ENCODE measurements at places on chromosomes 1 and 21. TPM values are rescaled to one million over a fixed set of nuclear protein-coding genes. Genes with fewer than 3 reads are reported as not detected.

DNA sequence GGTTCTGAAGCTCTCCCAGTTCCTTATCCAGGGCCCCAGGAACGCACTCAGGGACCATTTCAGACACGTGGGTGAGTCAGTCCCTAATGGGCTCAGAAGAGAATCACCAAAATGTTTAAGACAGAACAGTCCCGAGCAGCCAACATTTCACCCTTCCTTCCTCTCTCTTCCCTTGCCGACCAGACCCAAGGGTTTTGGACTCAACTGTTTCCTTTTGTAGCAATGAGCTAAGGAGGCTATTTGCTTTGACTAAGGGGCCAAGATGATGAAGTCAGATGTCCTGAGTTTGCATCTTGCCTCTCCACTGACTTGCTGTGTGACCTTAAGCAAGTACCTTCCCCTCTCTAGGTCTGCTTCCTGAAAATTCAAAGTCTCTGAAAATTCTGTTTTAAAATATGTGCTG lies 472.3 kb upstream of the VAMP3 start:
- no peak overlapping the region for H3K27ac ChIP-seq
- H3K4me3 ChIP-seq, result no peak overlapping the region
- no peaks in the 10 kb centered on the region for H3K4me1 ChIP-seq
- peaks cover 2% of the 10 kb centered on the region for H3K27me3 ChIP-seq
- H3K36me3 ChIP-seq, result no peaks in the 10 kb centered on the region
- no peak for DNase-seq

DNA sequence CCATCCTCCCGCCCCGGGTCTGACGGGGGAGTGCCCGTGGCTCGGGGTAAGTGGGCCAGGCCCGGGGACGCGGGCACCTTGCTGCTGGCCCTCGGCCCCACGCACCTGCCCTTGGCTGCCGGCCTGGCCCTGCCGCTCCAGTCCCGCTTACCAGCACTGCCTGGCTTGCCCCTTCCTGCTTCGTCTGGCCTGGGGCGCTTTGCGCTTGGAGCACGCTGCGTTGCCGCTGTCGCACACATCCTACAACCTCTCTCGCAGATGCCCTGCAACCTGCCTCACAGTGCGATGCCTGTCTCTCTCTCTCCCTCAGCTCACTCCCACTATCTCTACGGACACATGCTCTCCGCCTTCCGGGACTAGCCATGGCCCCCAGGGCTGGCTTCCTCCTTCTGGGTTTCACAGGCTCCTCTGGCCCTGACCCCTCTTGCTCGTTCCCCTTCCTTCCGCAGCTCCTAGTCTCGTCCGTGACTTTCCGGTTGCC lies 9.7 kb downstream of the MYOG start:
- H3K27me3 ChIP-seq, result peaks cover 14% of the 10 kb centered on the region
- no peak overlapping the region for H3K27ac ChIP-seq
- no peak overlapping the region for H3K4me3 ChIP-seq
- DNase-seq, result no peak

DNA sequence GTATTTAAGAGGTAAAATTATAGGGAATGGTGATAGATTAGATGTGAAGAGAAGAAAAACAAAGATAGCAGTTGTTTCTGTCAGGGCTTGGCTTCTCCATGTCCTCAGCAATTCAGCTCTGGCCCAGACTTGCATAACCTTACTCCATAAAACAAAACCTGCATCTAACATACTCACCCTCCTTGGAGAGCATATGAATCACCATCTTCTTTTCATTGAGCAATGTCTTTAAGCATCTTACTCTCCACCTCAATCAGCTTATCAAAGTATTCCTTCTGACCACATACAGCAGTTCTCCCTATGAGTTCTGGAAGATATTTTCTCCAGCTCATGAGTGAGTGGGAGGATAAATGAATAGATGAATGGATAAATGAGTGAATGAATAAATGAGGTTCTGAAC lies 49.0 kb downstream of the RAB3B start:
- H3K4me3 ChIP-seq, result no peak overlapping the region
- no peaks in the 10 kb centered on the region for H3K27me3 ChIP-seq
- no peaks in the 10 kb centered on the region for H3K4me1 ChIP-seq
- H3K36me3 ChIP-seq, result no peaks in the 10 kb centered on the region
- H3K27ac ChIP-seq, result no peak overlapping the region
- no peak for DNase-seq

DNA sequence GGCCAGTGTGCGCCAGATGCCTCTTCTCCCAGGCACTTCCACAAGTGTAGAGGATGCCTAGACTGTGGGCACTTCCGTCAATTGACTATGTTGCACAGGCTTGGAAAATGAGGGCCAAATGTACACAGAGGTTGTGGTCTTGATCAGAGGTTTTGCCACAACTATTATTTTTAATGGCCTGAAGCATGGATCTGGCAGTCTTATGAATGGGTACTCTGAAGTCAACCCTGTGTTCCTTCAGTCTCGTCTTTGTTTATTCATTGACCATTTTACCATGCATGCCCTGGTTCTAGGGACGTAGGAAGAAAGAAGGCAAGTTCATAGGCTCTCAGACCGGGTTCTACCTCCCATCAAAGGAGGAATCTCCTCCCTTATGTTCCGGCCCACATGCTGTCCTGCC lies 329.1 kb downstream of the HHAT start:
- H3K27me3 ChIP-seq, result no peaks in the 10 kb centered on the region
- no peak overlapping the region for H3K4me3 ChIP-seq
- H3K4me1 ChIP-seq, result no peaks in the 10 kb centered on the region
- no peak for DNase-seq

DNA sequence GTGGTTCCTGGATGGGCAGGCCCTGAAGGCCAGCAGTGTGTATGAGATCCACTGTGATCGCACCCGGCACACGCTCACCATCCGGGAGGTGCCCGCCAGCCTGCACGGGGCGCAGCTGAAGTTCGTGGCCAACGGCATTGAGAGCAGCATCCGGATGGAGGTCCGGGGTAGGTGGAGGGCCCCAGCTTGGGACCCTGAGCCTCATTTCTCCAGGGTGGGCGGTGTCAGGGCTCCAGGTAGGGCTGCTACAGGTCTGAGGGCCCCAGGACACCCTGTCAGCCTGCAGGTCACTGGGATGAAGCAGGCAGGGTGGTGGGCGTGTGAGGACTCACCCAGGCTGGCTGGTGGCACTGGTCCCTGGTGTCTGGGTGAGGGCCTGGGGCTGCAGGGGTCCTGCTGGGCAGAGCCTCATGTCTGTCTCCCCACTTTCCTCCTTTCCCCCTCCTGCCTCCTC lies 7.8 kb downstream of the OBSCN start:
- no peak overlapping the region for H3K27ac ChIP-seq
- H3K36me3 ChIP-seq, result no peaks in the 10 kb centered on the region

- H3K4me1 ChIP-seq, result peaks cover 9% of the 10 kb centered on the region
- no peak overlapping the region for H3K4me3 ChIP-seq
- H3K27me3 ChIP-seq, result no peaks in the 10 kb centered on the region
These were observed 440 bp upstream of the LENEP start for GRCh38 chr1:154992721-154993571.

GRCh38 chr1:207202480-207202879 lies 98.4 kb downstream of the C4BPA start:
- H3K27me3 ChIP-seq, result no peaks in the 10 kb centered on the region

The ZNF593OS gene
- total RNA-seq, result not detected

The RTCA gene
- 37.3 TPM for total RNA-seq

DNA sequence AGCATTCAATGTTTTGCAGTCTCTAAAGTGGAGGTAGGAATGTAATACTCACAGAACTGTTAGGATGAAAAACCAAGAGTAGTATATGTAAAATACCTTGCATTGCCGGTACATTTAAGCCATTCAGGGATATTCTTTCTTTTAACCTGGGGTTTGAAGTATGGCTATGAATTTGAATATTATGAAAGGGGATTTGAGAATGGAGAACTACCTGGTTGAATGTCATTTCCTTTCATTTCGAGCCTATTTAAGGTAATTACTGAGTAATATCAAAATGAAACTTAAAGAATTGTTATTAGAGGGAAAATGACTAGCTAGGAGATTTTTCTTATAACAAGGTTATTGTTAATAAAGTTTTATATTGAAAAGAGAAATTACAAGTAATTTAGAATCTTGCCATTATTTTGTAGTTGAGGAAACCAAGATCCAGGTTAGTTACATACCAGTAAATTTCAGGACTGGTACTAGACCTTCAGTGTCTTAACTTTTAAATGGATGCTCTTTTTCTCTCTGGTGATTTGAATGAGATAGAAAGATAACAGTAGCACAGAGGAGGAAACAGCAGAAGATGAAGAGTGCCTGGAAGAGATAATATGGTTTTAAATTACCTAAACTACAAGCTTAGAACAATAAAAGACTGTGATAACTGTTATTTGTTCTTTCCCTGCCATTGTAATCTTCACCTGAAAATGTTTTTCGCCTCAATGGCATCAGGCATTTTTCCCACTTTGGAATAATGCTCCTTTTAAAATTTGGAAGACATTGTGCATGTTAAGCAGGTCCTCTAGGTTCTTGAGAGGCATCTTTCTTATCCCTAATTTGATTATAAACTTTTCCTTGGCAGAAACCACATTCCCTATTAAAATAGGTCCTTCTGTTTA lies 103.2 kb downstream of the PKN2 start:
- DNase-seq, result no peak
- H3K4me3 ChIP-seq, result no peak overlapping the region
- H3K27me3 ChIP-seq, result no peaks in the 10 kb centered on the region
- no peak overlapping the region for H3K27ac ChIP-seq
- H3K4me1 ChIP-seq, result no peaks in the 10 kb centered on the region
- H3K36me3 ChIP-seq, result no peaks in the 10 kb centered on the region

The CRYBG2 gene
- not detected for total RNA-seq

- no peaks in the 10 kb centered on the region for H3K36me3 ChIP-seq
- no peaks in the 10 kb centered on the region for H3K4me1 ChIP-seq
- no peaks in the 10 kb centered on the region for H3K27me3 ChIP-seq
- DNase-seq, result no peak
These were observed 165.7 kb upstream of the SYT6 start for GRCh38 chr1:114319418-114319817.

- DNase-seq, result no peak
- H3K4me3 ChIP-seq, result no peak overlapping the region
- no peaks in the 10 kb centered on the region for H3K36me3 ChIP-seq
- no peaks in the 10 kb centered on the region for H3K27me3 ChIP-seq
These were observed 32.1 kb upstream of the RGS1 start for GRCh38 chr1:192543445-192543844.

The THEMIS2 gene
- total RNA-seq, result 58.7 TPM

DNA sequence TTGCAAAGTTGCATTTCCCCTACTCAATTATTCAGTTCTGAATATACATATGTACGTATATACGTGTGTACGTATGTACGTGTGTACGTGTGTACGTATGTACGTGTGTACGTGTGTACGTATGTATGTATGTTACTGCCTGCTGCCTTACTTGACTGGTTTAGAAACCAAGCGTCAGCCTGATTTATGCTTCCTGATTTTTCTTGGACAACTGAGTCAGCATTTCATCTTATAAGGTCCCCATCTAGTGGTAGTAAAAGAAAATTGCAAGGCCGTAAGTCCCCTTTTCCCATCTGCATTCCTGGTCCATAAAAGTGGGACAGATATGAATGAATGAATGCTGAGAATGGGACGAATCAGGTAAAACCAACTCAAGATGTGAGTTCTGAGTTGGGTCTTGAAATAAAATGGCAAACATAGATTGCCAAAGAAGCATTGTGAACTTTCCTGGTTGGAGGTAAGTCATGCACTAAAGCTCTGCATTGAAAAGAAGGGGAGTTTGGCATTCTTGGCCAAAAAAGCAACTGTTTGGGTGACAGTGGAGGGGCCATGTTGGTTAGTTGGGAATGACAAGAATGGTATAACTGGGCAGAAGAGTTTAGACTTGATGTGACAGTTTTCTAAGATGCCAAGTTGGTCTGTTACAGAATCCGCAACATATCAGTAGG lies 76.4 kb upstream of the DNAH14 start:
- DNase-seq, result peak; percentile 34
- no peaks in the 10 kb centered on the region for H3K27me3 ChIP-seq
- no peaks in the 10 kb centered on the region for H3K36me3 ChIP-seq

- H3K27me3 ChIP-seq, result no peaks in the 10 kb centered on the region
- H3K4me1 ChIP-seq, result no peaks in the 10 kb centered on the region
- no peak for DNase-seq
- no peaks in the 10 kb centered on the region for H3K36me3 ChIP-seq
- no peak overlapping the region for H3K27ac ChIP-seq
These were observed 649.4 kb upstream of the CXADR start for GRCh38 chr21:16863362-16863905.

DNA sequence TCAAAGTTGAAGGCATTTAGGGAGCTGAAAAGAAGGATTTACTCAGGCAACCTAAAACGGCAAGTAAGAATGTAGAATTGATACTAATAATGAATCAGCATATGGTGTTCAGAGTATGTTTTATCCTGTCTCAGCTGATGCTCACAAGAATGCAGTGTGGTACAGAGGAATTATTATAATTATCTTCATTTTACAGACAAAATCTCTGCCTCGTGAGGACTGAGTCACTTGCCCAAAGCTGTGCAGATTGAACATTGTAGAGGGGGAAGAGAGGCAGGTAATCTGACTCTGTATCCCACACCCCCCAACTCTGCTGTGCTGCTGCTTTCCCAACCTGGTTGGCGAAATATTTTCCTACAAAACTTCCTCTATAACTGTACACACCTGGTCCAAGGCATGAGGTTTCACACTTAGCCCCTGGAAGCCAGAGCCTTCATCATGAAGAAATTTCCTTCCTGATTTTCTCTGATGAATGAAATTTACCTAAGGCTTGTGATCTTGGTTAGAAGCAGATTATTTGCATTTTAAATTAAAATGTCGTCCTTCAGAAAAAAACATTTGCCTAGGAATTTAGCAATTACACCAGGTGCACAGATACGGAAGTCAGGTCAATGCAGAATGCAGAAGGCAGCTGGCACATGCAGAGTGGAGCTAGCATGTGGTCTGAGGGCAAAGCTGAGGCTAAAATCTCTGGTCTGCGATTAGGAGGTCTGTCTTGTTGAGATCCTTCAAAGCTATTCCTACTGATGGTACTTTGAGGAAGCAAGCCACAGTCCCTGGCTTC lies 52.8 kb downstream of the DPT start:
- H3K4me3 ChIP-seq, result no peak overlapping the region
- DNase-seq, result no peak

The RIPK4 gene
- not detected for total RNA-seq

GRCh38 chr1:78284354-78284753 lies 206.4 kb upstream of the PTGFR start:
- H3K27me3 ChIP-seq, result no peaks in the 10 kb centered on the region
- H3K36me3 ChIP-seq, result no peaks in the 10 kb centered on the region
- no peak for DNase-seq
- H3K4me3 ChIP-seq, result no peak overlapping the region
- no peak overlapping the region for H3K27ac ChIP-seq
- no peaks in the 10 kb centered on the region for H3K4me1 ChIP-seq

GRCh38 chr1:205824180-205824579 lies 11.2 kb upstream of the SLC41A1 start:
- no peaks in the 10 kb centered on the region for H3K36me3 ChIP-seq
- no peaks in the 10 kb centered on the region for H3K27me3 ChIP-seq

The TP73 gene
- 54.2 TPM for total RNA-seq
